ENCODE measurements at places on chromosomes 4 and X.
A peak's percentile ranks its signal among the peaks of the same experiment; 100 is the strongest.

DNA sequence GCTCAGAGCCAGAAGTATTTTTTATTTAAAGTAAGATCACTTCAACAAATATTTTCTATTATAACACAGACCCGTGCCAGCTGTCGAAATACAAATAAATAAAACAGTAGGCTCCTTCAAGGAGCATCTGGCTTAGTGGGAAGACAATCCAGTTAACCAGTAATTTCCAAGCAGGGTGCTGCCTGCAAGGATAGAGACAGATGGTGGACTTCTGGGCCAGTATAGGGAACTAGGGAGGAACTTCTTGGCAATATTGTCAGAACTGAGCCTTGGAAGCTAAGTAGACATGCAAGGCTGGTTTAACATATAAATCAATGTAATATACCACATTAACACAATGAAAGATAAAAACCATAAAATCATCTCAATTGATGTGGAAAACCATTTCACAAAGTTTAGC, 17.0 kb upstream of the MTMR1 start:
- peak; percentile 78 for DNase-seq

GRCh38 chrX:36957425-36958328, 50.5 kb upstream of the FAM47C start:
- DNase-seq: no peak

- no peak for DNase-seq
Measured at GRCh38 chr4:60384516-60384915, 815.6 kb upstream of the ADGRL3 start.

DNA sequence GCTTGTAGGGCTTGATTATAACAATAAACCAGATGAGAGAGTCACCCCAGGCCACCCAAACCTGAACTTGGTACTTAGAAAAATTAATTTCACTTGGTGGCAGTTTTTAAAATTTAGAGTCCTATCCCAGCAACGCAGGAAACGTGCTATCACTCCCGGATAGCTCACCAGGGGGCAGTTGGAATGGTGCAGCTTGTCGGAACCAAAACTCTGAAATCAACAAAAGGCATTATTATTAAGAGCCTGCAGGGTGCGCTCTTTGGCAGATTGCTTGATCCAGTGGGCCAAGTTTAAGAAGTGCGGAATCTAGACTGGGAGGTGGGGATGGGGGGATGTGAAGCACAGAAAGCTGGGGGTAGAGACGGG, 2.4 kb downstream of the FRAS1 start:
- DNase-seq: peak; percentile 85

DNA sequence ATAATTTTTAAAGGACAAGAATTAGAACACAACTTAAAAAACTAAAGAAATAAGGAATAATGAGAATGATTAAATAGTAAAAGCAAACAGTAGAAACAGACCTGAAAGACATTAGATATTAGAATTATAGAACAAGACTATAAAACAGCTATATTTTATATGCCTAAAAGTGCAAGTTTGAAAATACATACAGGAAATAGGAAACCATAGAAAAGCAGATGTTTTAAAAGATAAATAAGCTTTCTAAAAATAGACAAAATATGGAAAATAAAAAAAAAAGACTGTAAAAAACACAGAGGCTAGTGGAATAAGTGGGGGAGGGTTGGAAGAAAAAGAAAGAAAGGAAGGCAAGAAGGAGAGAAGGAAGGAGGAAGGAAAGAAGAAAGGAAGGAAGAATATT, 407.3 kb downstream of the IDS start:
- DNase-seq: no peak

- peak; percentile 23 for DNase-seq
Measured at GRCh38 chrX:40209951-40210617, 112.3 kb upstream of the BCOR start.

DNA sequence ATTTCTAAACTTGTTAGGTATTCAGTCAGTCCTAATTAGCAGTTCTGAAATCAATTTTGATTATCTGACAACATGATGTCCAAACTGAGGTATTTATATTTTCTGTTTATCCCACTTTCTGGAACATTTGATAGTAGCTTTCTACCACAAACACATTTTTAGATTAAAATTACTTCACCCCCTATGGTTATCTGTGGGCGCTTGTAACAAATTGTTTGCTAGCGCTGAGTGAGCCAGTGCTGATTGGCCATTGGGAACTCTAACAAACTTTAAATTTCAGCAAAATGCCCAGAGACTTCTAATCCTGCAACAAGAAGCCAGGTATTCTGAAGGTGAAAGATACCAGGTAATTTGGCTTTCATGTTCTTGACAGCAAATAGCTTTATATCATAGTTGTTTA, at the start of gene MEPE:
TSS of gene MEPE (plus strand) at position 301 of the 400 bp plus-strand sequence. CDS start 1,746 bp downstream, outside the sequence.
- DNase-seq: no peak

- peak; percentile 2 for DNase-seq
Measured at GRCh38 chr4:47031011-47031678, at the start of gene GABRB1. TSS of gene GABRB1 (plus strand) at chr4:47031567.

GRCh38 chrX:32480019-32480418, 731.3 kb downstream of the DMD start:
- no peak for DNase-seq

GRCh38 chr4:110458494-110459266, 17.3 kb upstream of the ENPEP start:
- no peak for DNase-seq

DNA sequence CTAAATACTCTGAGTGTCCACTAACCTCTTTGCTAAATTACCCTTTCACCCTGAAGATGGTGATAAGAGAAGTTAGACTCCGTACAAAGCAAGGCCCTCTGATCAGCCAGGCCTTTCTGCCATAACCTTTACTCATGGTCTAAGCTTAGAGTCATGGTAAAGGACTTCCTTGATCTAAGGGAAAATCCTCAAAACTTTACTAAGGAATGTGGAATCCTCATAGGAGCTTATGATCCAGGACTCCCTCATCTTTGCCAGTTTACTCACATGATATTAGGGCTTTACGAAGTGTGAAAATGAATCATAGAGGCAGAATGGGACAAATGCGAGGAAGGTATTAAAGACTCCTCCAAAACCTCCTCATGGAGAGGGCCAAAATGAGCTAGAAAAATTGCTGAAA, 7.9 kb upstream of the FAM13A start:
- no peak for DNase-seq

DNA sequence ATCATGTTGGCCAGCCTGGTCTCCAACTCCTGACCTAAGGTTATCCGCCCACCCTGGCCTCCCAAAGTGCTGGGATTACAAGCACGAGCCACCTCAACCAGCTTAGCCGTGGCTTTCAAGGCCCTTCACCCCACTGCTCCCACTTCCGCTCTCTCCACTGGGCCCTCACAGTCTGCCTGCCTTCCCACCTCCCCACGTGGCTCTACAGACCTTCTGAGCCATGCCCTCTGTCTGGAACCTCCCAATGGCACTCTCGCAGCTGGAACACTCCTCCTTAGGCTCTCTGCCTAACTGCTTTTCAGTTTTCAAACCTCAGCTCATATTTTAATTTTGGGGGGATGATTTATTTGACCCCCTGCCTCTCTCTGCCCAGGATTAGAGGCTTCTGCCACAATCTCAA, 59.3 kb upstream of the SH3RF1 start:
- DNase-seq: no peak

- DNase-seq: no peak
Measured at GRCh38 chr4:160257318-160257717, 1154.4 kb downstream of the RAPGEF2 start.

- no peak for DNase-seq
Measured at GRCh38 chr4:107893171-107894137, 37.9 kb upstream of the CYP2U1 start.

GRCh38 chrX:154545673-154546274, 872 bp downstream of the G6PD start:
- DNase-seq: no peak

GRCh38 chrX:22060415-22061280, 28.5 kb downstream of the PHEX start:
- no peak for DNase-seq

DNA sequence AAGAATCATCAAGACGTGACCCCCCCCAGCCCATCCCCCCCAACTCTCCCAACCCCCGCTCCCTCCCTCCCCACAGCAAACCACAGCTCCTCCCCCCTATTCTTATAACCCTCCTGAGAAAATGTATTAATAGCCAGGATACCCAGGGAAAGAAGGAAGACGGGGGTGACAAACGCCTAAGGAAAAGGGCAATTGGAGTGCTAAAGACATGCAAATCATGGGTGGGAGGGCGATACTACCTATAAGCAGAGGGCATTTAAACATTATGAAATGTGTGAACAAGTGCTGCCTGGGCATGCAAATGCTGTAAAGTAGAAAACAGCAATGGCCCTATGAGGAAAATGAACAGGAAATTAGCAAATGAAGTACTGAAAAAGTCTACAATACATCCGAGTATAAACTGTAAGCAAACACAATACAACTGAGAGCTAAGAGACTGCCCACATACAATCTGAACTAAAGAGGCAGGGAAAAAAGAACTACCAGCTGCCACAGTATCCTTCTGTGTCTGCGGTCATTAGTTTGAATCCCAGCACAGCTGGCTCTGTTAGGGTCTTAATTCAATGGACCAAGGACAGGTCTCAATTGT, 2.4 kb downstream of the CXXC4 start:
- peak; percentile 79 for DNase-seq

- DNase-seq: peak; percentile 92
Measured at GRCh38 chr4:105894660-105895582, at the start of gene NPNT. TSS of gene NPNT (plus strand) at chr4:105895471. CDS start at chr4:105895653, 182 bp downstream.

- no peak for DNase-seq
Measured at GRCh38 chr4:109969919-109970318, 57.2 kb downstream of the EGF start.

DNA sequence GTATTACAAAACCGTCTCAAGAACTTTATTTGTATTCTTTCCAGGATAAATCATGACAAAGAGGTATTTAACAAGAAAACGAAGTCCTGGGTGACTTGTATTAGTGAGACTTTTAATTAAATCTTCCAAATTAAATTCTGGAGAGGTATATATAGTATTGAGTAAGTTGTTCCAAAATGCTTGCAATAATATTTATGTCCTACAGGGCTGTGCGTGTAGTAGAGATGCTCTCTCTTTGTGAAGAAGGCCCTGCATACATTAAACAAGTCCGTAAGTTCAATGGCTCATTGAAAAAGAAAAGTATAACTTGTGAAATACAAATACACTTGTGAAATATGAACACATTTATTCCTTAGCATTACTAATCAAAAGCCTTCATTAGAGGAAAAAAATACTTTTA, 211.4 kb downstream of the ARHGAP24 start:
- DNase-seq: no peak

DNA sequence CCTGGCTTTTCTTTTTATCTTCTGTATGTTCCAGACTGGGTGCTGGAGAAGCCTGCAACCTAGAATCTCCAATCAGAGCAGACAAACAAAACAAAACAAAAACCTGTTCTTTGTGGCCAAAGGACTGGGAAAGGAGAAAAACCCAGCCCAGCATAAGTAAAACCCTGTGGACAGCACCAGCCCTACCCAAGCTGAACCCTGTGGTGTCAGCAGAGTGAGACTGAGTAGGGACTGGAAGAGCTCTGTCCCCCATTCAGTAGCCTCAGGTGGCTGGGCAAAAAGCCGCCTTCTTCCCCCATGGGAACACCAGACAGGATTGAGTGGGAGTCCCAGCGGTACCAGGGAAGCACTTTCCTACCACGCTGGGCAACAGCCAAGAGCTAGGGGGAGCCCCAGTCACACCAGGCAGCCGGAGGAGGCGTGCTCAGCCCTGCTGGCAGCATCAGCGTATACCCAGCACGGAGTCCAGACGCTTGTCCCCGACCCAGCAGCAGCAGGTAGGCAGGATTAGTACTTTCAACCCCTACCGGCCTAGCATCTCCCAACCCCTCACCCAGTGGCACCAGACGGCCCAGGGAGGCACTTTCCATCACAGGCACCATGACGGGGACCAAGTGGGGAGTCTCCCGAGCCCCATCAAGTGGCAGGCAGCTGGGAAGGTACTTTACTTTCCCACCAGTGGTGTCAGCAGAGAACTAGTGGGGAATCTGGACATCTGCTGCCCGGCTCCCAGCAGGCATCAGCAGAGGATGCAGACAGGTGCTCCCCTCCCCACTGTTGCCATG, 8.6 kb upstream of the JADE3 start:
- peak; percentile 91 for DNase-seq

DNA sequence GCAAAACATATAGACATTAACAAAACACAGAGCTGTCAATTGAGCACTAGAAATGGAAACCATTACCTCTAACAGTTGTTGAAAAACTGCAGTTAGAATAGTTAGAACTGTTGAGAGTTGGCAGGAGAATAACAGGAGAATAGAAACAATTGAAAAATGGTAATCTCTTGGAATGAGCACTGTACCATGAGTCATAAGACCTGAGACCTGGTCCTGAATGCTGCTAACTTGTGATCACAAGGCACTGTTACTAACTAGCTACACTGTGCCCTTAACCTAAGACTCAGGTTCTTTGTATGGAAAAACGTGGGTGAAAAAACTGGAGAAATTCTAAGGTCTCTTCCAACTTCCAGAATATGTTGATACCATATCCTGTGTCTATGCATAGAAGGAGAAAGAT, 29.3 kb downstream of the FAM114A1 start:
- DNase-seq: no peak

GRCh38 chr4:3713817-3714641, 52.2 kb upstream of the ADRA2C start:
- no peak for DNase-seq

DNA sequence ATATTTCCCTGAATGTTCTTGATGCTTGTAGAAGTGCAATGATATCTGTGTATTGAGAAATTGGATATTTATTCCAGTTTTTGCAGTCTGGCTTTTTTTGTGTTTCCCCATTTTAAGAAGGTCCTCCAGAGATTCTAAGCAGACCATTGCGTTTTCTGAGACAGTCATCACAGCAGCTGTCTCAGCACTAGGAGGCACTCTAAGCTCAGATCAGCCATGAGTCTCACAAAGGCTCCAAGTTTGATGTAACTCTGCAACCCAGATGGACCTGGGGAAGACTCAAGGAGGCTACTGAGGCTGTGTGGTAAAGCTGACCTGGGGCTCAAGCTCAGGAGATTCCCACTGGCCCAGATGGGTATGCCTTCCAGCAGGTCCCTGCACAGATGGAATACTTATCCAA, 89.3 kb upstream of the CYLC1 start:
- no peak for DNase-seq

DNA sequence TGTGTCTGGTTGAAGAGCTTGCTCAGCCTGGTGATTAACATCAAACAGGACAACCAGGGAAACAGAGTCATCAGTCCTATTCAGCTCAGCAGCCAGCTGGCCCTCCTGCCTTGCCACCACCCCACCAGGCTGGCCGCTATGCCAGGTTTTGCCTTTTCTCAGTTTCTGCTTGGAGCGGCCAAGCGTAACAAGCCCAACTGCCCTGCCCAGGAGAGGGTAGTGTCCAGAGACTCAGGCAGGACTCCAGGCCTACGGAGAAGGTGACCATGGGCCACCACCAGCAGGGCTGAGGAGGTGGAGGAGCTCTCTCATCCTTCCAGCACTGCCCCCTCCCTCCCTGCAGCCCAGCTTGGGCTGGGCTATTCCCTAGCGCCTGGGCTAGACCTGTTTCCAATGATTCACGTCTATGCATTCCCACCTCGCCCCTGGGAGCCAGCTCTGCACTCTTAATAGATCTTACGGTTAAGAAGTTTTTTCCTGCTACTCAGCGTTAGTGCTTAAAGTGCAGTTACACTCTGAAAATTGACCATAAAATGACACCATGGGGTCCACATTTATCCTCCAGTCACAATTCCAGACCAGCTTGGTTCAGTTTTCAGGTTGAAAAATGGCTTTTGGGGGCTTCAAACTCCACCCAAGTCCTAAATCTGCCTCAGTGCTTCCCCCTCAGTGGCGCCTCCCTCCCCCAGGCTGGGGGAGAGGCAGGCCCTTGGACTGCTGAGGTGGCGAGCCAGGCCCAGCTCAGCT, 124.0 kb upstream of the PJA1 start:
- DNase-seq: peak; percentile 16
